Activated CD4-positive, alpha-beta T cell treated with anti-CD3 and anti-CD28 coated beads for 36 hours (primary cell): ENCODE measurements at places on chromosomes 6 and 20.

DNA sequence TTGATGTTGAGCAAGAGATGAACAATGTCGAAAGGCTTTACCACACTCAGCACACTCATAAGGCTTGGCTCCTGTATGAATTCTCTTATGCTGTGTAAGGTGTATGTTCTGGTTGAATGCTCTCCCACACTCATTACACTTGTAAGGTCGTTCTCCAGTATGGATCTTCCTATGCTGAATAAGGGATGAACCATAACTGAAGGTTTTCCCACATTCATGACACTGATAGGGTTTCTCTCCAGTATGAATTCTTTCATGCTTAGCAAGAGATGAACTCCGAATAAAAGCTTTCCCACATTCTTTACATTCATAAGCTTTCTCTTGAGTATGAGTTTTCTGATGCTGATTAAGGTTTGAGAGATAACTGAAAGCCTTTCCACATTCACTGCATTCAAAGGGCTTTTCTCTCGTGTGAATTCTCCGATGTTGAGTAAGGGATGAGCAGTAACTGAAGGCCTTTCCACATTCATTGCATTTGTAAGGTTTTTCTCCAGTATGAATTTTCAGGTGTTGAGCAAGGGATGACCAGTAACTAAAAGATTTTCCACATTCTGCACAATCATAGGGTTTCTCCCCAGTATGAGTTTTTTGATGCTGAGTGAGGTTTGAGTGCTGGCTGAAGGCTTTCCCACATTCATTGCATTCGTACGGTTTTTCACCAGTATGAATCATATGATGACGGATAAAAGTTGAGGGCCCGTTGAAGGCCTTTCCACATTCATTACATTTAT lies 21.1 kb downstream of the ZNF184 start:
- DNase-seq: no peak

GRCh38 chr6:143742955-143743255 lies 65.1 kb downstream of the PHACTR2 start:
- DNase-seq: no peak

GRCh38 chr6:33692760-33693158 lies 18.7 kb downstream of the UQCC2 start:
- peak; percentile 83 for DNase-seq

- DNase-seq: no peak
Measured at GRCh38 chr6:90687775-90688380, 101.0 kb upstream of the MAP3K7 start.

DNA sequence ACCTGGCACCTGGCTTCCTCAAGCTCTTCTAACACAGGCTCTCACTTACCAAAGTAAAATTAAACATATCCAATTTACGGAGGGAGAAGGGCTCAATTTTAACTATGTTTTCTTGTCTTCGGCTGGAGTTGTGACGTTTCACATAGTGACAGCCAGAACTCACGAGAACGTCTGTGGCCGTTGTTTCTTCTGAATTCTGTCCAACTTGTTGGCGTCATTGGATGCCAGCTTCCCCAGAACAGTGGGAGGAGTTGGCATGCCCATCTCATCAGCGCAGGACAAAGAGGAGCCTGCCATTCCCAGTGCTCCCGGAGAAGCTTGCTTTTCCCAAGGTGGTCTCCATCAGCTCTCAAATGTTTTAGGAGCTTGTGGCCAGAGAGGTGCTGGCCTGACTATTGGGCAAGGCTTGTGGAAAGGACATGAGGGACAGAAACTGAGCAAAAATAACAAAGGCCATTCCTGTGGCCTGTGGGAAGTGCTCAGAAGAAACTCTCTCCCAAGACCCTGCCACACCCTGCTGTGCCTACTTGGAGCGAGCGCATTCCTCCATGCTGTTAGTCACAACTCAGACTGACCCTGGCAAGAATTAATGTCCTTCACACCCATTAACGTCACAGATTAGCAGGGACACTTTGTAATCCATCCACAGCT lies 265.4 kb upstream of the CDH4 start:
- DNase-seq: no peak

DNA sequence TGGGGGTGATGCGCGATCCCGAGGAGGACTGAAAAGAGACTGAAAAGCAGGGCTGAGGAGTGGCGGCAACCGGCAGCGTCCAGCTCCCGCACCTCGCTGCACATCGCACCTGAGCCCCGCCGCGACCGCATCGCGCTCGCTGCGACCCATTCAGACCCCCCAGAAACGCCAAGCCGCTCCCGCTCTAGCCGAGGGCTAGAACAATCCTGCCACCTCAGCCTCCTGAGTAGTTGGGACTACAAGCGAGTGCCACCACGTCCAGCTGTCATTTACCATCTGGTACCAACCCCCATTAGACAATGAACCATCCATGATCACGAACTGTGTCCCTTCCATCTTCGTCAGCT lies 33.2 kb downstream of the HLA-A start:
- peak; percentile 20 for DNase-seq

GRCh38 chr6:144150710-144151657 lies 667 bp downstream of the STX11 start:
- peak; percentile 76 for DNase-seq

- DNase-seq: no peak
Measured at GRCh38 chr6:37583261-37583660, 83.6 kb upstream of the CCDC167 start.

- DNase-seq: peak; percentile 65
Measured at GRCh38 chr20:51661609-51662178, 106.5 kb downstream of the ATP9A start.

- no peak for DNase-seq
Measured at GRCh38 chr6:124977067-124977908, 15.1 kb downstream of the RNF217 start.

- DNase-seq: no peak
Measured at GRCh38 chr20:58991715-58992114, 10.7 kb downstream of the NELFCD start.

GRCh38 chr20:35344354-35344837 lies 52.2 kb upstream of the FAM83C start:
- DNase-seq: no peak

DNA sequence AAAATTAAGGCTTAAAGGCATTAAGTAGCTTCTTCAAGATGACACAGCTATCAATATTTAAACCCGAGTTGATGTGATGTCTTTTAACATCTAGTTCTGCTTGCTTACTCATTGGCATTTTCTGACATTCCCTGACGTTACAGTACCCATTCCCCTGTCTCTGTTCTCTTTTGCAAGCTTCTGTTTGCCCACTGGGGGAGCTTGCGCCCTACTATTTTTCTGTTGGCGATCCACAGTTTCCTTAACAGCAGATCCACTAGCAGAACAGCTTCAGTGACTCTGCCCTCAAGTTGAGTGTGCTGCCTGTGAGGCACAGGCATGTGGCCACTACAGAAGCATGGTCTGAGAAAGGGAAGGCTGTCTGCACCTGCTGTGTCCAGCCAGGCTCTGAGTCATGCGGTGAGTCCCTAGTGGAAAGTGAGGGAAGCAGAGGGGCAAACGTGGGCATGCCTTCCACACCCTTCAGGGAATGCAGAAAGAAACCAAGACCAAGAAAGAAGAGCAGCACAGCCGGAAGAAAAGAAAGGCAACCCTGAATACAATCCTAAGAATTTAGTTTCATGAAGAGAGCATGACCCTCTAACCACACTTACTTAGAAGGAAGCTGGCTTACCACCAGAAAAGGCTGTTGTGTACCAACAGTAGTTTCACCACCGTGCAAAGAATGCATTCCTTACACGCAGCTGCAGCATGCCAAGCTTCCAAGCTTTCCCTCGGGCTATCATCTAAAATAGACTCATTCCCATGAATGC lies 97.7 kb upstream of the VGLL2 start:
- no peak for DNase-seq

DNA sequence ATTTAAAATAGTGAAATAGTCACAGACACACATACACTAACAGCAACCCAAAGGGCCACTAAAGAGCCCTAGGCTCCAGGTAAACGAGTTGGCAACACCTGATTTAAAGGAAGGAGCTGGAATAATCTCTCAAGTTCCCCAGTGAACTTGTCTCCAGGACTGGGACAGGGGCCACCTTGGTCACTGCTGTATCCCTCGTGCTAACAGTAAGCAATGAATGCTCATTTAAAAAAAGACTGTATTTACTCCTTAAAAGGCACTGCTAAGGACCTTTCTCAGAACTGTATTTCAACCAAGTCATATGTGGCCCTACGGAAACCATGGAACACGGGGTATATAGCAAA lies 1.3 kb downstream of the DIDO1 start:
- DNase-seq: no peak

DNA sequence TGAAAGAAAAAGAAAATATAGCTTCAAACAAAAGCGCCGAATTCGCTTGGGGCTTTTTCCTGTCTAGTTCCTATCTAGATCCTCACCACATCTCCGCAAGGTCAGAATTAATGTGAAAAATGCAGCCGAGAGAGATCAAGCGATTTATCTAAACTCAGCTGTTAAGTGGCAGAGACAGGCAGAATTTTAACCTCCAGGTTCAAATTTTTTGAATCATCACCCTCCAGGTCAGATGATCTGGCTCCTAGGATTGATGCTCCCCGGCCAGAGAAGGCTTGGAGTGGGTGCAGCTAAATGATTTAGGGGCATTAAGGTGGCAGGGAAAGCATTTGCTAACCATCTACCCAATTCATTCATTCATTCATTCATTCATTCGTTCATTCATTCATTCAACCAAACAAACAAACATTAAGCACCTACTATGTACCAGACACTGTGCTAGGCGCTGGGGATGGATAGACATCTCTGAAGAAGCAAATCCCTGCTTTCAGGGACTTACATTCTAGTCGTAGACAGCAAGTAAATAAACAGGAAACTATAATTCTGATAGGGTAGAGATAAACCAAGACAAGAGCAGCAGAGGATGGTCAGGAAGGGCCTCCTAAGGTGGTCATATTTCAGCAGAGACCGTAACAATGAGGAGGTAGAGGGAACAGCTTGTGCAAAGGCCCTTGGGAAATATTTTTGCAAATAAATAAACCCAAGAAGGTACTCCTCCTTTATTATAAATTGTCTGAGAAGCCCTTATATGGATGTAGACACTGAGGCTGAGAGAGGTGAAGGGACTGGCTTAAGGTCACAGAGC lies 672 bp upstream of the UBE2V1 start:
- DNase-seq: no peak

GRCh38 chr20:17850684-17851026 lies 117.9 kb downstream of the SNX5 start:
- no peak for DNase-seq

GRCh38 chr6:88119769-88120168 lies 46.4 kb downstream of the CNR1 start:
- no peak for DNase-seq

GRCh38 chr6:74431873-74432580 lies 736.0 kb downstream of the CD109 start:
- no peak for DNase-seq

DNA sequence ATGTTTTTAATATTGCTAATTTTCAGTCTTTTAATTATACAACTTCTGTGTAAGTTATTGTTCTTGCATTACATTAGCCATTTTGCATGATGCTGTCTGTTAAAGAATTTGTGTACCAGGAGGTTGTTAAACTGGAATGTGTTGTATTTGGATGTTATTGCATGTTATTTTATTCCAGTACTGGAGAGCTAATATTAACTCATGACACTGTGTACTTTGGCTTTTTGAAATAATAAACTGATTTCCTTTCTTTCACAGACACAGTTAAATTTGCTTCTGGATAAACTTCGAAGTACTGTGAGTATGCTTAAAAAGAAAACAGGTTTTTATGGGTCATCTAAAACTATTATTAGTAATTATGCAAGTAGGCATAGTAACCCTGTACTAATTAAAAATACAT lies 121.3 kb downstream of the MYO6 start:
- DNase-seq: no peak

DNA sequence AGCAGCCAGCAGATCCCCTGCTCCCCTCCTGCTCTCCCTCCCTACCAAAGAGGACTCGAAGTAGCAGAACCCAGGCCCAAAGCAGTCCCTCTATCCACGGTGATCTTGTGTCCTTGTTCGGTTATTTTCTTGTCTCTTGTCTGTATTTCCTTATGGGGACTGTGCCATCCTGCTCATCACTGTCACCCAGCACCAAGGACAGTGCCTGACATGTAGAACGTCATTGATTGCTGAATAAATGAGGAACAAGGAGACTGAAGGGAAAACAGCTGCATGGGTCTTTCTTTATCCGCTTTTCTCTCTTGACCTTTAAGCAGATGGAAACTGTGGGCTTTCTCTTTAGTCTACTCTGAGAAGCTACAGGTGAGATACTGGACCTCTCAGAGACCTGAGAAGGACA lies 29.4 kb upstream of the ZNF831 start:
- no peak for DNase-seq

DNA sequence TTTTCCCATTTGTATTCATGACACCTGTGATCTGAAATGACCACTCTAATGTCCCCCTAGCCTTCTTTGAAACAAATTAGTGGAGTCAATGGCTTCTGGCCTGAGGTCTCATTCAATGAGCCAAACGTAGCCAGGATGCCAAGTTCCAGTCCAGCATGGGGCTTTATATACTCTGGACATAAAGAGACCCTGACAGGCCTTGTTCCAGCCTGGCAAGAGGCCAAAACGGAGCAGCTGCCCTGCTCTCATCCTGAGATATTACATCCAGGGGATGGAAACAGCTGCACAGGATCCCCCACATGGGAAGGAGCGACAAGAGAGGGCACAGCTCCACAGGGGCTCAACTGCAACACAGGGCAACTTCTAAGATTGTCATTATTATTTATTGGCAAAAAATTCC lies 437.8 kb downstream of the CDH26 start:
- DNase-seq: no peak

DNA sequence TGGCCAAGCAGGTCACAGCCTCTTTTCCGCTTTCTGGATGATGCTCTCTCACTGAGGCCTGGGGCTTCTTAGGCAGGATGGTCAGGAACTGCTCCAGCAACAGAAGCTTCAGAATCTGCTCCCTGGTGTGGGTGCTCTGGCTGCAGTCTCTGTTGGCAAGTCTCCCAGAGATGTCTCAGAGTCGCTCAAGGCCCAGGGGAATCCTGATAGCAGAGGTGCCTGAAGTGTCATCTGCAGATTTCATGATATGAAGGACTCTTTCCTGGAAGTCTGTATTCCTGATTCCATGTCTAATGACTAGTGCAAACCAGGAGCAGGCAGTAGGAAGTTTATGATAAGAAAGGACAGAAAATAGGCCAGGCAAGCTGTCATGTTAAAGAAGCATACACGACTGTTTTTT lies 20.3 kb downstream of the ZSCAN31 start:
- DNase-seq: no peak

DNA sequence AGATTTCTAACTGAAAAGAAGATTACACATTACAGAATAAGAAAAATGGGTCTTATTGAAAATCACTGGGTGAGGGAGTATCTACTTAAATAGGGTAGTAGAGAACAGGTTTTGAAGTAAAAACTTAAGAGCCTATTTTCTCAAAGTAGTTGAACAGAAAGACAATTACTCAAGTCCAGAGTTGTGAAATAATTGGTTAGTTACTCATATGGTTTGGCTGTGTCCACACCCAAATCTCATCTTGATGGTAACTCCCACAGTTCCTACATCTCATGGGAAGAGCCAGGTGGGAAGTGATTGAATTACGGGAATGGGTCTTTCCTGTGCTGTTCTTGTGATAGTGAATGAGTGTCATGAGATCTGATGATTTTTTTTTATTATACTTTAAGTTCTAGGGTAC lies 1035.3 kb upstream of the GJE1 start:
- no peak for DNase-seq

GRCh38 chr20:43724383-43724782 lies 2.4 kb downstream of the GTSF1L start:
- DNase-seq: no peak
